Mucosa of gallbladder (tissue), 1 donor: ENCODE measurements at places on chromosomes 6 and 20. TPM values are rescaled to one million over a fixed set of nuclear protein-coding genes. Genes with fewer than 3 reads are reported as not detected.
A peak's percentile ranks its signal among the peaks of the same experiment; 100 is the strongest.

GRCh38 chr20:35743693-35744491 is 1.8 kb upstream of the RBM39 start:
- DNase-seq = peak; percentile 17

GRCh38 chr6:98579079-98579478 is 255.3 kb upstream of the POU3F2 start:
- DNase-seq = no peak

DNA sequence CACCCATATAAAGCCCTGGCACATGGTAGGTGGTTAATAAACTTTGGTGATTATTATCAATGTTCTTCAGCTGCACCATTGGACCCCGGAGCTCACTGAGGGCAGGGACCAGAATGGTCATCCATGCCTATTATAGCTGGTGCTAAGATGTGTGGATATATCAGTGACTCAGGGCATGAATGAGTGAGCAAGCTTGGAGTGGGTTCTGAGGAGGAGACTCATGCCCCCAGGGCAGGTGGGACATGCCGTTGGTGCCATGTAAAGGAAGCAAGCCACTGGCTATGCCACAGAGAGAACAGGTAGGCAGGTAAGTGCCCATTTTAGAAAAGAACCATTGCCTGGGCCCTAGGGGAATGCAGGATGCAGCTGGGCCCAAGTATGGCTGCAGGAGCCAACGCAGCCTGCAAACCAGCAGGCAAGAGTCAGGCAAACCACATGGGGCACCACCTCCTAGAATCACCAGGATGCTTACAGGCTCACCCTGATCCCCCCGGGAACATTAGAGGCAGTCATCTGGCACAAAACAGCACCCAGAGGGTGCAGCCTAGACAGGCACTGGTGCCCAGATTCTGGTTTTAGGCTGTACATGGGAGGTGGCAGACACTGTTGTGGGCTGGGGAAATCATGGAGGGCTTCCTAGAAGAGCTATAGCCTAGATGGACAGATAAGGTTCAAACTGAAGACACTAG is 23.5 kb downstream of the PLAGL2 start:
- no peak for DNase-seq

Gene TUBB2A
- 108 TPM for total RNA-seq
